ENCODE measurements at places on chromosomes 5 and 9.
A peak's percentile ranks its signal among the peaks of the same experiment; 100 is the strongest.

- DNase-seq, result no peak
Observed at GRCh38 chr5:1507961-1508658, 15.7 kb downstream of the LPCAT1 start.

DNA sequence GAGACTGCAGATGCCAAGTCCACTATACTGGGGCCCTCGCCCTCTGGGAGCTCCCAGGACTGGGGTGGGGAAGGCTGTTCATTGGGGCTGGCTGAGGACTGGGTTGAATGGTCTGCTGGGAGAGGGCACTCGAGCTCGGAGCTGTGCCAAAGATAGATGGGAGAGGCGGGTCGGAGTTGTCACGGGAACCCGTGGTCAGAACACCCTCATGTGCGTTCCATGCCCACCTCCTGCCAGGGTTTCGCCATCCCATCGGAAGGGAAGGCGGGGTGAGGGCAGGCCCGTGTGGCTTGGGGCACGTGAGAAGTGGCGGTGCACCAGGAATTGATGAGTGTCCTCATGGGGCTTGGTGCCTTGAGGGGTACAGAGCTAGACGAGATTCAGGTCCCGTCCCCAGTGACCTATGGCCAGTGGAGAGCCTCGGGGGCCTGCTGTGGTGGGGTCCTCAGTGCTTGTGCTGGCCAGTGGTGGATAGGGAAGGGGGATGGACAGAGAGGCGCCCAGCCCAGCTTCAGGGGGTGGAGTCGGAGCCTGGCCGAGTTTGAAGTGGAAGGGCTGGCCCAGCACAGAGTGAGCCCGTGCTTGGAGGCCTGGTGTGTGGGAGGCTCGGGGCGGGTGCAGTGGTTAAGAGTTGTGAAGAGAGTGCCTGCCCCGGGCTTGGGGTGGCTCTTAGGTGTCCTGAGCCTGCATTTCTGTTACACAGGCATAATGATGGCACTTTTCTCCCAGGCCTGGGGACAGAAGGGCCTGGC, 4.3 kb downstream of the CACFD1 start:
- DNase-seq, result no peak

DNA sequence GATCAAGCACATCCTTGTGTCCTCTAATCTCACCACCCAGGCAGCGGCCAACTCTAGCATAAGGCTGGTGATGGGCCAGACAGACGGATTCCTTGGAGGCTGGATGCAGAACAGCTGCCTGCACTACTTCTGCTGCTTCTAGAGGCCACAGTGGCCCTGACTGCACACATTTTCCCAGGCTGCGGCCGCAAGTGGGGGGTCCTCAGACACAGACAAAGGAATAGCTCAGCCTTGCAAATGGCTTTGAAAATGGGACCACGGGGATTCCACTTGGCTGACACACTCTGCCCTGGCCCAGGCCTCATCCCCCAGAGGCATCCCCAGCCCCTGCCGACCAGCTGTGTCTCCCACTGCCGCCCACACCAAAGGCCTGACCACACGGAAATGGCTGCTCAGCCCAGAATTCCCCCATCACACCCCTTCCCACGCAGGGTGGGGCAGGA, 540.8 kb downstream of the BNC2 start:
- no peak for DNase-seq

- no peak for DNase-seq
Observed at GRCh38 chr9:128091144-128091543, 23.1 kb downstream of the SLC25A25 start.

- DNase-seq, result no peak
Observed at GRCh38 chr5:86360801-86361200, 256.9 kb upstream of the COX7C start.

DNA sequence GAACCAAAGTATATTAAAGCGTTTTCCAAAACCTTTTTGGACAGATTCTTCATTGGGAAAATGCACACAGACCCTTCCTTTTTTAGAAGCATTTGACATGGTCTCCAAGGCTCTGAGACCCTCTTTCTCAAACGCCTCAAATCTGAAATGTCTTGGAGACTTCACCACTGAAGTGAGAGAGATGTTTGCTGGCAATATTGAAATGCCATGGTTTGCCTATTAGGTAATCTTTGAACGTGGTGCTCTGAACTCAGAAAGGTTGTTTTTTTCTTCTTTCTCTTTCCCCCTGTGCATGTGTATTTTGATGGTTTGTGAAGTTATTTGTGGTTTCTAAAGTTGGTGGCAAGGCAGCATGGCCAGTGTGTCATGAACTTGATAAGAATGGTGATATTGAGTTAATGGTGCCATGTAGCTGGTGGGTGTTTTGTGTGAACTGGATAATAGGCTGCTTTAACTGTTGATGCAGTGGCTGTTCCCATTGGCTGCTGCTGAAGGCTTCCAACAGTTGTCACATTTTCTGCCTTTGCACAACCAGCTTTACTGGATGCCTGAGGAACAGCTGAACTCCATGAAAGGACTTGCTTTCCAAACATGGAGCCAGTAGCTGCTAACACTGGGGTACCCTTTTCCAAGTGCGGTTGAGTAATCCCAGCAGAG, 1.7 kb downstream of the PALM2AKAP2 start:
- no peak for DNase-seq

GRCh38 chr5:179802950-179803562, 3.6 kb downstream of the MGAT4B start:
- no peak for DNase-seq

DNA sequence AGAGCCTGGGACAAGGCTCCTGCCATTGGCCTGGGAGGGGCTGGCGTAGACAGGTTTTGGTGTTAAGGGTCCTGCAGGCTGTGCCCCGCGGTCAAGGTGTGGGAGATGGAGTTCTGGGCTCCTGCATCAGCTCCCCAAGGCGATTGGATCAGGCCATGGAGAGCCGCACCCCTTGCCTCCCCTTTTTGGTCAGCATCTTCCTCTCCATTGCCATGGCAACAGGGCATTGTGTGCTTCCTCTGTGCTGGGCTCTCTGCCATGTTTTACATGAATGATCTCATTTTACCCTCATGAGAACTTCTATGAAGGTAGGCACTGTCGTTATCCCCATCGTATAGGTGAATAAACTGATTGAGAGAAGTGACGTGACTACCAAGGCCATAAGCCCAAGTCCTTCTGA, 344.3 kb upstream of the CLINT1 start:
- DNase-seq, result no peak

DNA sequence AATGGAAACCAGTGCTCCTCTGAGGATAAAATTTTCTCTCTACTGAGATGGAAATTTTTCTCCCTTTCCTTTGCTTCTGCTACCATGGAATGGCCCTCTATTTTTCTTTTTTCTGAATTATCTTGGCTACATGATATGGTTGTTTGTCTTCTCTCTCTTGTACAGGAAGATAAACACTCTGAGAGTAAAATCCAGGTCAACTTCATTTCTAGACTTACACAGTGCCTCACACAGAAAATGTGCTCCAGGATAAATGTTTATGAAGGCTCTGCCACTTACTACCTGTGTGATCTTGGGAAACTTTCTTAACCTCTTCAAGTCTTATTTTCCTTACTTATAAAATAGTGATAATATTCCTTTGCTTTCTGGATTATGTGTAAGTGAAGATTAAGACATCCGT, 153.9 kb downstream of the PRELID2 start:
- DNase-seq, result no peak

- DNase-seq, result no peak
Observed at GRCh38 chr9:37836386-37836785, 35.8 kb downstream of the DCAF10 start.

DNA sequence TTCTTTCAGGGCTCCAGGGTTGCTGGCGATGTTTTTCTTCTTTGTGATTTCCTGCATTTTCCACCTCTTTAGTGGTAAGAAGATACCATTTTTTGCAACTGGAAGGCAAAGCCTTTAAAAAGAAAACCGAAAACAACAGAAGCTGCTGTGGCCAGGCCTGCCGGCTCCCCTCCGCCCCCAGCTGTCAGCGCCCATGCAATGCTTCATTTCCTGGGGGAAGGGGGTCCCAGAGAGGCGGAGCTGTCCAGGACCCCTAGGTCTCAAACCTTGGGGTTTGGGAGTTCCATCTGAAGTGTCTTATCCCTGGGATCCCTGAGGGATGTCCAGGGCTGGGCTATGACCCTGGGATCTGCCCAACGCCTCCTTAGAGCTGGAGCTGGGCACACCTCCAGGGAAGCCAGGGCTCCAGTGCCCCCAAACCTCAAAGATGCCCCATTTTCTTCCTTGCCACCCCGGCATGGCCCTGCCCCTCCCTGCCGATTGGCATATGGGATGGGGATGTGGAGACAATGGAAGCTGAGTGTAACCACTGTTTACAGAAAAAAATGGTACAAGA, 257.2 kb upstream of the MVB12B start:
- DNase-seq, result no peak

DNA sequence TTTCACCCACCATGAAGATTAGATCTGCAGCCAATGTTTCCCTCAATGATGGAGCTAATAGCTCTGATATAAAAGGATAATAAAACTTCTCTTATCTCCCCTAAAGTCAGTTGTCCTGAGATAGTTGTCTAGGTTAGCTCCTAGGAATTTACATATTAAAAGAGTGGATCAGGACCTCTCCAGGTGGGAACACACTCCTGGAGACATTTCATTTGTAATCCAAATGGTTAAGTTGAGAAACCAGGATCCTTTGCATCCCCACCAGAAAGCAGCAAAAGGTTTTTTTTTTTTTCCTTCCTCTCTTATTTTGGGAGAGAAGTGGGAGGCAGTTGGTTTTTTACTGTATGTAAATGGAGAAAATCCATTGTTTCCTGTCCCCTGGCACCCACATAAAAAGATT, 182.5 kb upstream of the FBXL17 start:
- DNase-seq, result no peak

DNA sequence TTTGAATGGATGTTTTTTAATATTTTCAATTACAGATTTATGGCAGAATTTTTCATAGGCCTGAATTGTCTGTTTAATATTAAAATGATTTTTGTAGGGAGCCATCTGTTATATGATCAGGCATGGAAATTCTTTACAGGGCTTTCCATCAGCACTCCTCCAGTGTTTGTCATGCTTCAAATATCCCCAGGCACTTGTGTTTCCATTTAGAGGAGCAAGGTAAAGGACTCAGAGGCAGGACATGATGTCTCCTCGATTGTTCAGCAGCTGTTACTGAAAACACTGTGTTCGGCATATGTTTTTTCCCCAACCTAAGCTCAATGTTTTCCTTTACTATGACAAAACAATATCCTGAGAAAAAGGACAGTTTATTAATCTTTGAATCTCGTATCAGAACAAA, 172.3 kb upstream of the RFX3 start:
- DNase-seq, result no peak

GRCh38 chr9:74772121-74772520, 115.6 kb downstream of the TRPM6 start:
- no peak for DNase-seq

GRCh38 chr9:69019808-69020207, 5.9 kb upstream of the PRKACG start:
- no peak for DNase-seq

GRCh38 chr9:137632230-137633161, 13.7 kb downstream of the EHMT1 start:
- DNase-seq, result no peak

DNA sequence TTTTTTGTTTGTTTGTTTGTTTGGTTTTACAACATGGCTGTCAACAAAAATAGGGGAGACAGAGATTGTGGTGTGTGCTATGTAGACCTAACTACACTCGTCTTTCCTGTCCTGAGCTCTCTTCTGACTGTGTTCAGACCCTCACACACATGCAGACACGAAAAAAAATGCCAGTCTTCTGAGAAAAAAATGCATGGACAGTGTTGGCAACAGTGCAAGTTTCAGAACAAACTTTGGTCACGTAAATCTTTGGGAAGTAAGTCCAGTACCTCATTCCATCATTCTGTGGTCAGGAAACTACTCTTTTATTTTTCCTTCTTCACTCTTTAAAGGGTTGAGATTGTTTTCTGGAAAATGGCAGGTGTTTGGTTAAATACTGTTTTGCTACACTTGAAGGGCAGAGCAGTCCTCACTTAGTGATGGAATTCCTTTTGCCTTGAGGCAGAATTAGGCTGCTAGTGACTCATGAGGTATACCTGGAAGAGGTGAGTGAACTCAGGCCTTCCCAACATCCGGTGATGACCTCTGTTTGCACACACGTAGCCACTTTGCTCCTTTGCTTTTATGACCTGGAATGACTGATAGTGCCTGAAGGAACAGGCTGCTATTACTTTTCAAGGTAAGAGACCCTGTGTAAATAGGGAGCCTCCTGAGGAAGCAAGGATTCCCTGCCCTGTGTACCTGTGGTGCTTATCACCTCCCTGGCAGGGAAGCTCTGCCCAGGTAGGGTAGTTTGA, 81.6 kb upstream of the TNFAIP8 start:
- DNase-seq, result peak; percentile 96

DNA sequence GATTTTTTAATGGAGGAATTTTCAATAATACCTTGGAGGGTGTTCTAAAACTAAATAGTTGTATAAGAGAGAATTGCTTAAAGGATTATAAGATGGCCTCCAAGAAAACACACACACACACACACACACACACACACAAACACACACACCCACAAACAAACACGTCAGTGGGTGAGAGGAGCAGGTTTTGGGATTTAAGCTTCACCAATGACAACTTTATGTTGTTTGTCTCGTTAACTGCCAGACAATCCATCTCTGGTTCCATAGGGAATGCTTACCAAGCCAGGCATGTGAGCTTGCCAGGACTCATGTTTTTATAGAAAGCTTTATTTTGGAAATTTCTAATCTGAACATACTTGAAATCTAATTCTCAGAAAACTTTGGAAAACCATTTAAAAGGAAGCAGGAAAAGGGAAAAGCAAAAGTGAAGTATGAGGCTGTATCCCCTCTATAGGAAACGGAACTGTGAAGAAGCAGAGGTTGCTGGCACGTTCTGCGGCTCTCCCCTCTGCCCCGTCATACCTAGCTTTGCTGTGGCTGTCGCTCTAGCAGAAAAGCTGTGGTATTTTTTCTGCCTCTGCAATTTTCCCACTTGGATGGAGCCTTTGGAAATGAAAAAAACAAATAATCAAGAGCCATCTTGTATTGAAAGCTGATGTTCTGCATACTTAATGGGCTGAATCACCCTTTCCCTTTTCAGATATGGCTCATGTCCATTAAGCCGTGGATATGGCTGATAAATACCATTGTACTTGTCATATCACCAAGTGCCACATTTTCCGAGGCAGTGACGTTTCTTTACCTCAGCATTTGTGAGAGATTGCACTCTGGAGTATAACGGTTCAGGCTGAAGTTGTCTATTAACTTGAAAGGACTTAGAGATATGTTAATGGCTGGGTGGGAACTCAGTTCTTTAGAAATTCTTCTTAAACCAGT, 112.7 kb downstream of the NTRK2 start:
- DNase-seq, result no peak

DNA sequence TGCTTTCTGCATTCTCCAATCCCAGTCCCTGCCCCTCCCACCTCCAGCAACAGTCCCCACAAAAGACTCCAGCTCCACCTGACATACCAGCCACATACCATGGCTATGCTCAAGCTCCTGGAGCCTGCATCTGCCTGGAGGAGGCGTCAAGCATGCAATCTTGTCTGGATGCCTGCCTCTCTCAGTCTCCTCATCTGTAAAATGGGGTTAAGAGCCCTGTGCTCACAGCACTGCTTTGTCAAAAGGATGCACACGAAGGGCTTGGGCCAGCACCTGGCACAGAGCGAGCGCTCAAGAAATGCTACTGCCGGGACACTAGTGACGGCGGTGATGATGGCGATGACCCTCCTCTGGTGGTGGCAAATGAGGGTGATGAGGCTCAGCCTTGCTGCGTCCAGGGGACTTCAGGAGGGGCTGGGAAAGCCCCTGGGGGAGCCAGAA, 202.9 kb upstream of the IER5L start:
- DNase-seq, result no peak

- no peak for DNase-seq
Observed at GRCh38 chr5:369151-369868, 47.8 kb downstream of the AHRR start.
